ENCODE measurements at places on chromosomes 2 and 18.

GRCh38 chr18:68568364-68569155, 146.3 kb downstream of the TMX3 start:
- DNase-seq: no peak

GRCh38 chr2:217820904-217821303, 181.9 kb downstream of the TNS1 start:
- DNase-seq: no peak

DNA sequence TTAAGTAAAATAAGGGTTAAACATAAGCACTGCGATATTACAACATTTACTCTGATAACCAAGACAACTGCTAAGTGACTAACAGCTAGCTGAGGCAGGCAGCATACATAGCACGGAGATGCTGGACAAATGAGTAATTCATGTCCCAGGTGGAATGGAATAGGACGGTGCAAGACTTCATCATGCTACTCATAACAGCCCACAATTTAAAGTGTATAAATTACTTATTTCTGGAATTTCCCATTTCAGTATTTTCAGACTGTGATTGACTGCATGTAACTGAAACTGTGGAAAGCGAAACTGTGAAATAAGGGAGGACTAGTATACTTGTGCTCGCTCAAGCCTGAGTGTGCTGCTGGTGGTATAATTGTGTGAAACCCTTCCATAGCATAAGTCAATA, 12.9 kb downstream of the IER3IP1 start:
- DNase-seq: no peak

GRCh38 chr18:79540161-79540903, 139.3 kb upstream of the CTDP1 start:
- DNase-seq: no peak

Measured in activated T-cell treated with anti-CD3 and anti-CD28 coated beads for 1 hour (primary cell).